ENCODE measurements at places on chromosomes 5 and 9.

DNA sequence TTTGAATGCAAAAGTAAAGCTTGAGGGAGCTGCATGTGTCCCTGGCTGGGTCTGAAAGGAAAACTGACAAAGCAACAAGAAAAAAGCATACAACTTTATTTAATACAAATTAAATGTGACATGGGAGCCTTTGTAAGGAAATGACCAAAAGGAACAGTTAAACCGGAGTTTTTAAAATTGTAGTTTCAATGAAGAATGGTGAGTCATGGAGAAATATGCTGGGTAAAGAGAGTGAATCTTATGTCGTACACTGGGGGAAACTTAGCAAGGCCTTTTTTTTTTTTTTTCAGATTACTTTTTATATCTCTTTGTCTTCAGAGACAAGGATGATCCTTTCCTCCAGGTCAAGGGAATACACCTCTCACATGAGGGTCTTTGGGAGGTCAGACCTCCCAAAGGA, 50.1 kb upstream of the FBXL17 start:
- DNase-seq: no peak

GRCh38 chr5:124922255-124922975, 176.0 kb upstream of the ZNF608 start:
- DNase-seq: no peak

- DNase-seq: no peak
Observed at GRCh38 chr5:136295914-136296313, 69.4 kb downstream of the TRPC7 start.

GRCh38 chr5:141732417-141732816, 50.4 kb upstream of the ARAP3 start:
- no peak for DNase-seq

- no peak for DNase-seq
Observed at GRCh38 chr9:87157366-87158031, 210.2 kb upstream of the GAS1 start.

GRCh38 chr5:32355686-32356085, 42.9 kb upstream of the MTMR12 start:
- DNase-seq: no peak

- DNase-seq: no peak
Observed at GRCh38 chr5:14167211-14167845, 24.2 kb downstream of the TRIO start.

GRCh38 chr9:119453980-119454379, 84.7 kb upstream of the BRINP1 start:
- no peak for DNase-seq

DNA sequence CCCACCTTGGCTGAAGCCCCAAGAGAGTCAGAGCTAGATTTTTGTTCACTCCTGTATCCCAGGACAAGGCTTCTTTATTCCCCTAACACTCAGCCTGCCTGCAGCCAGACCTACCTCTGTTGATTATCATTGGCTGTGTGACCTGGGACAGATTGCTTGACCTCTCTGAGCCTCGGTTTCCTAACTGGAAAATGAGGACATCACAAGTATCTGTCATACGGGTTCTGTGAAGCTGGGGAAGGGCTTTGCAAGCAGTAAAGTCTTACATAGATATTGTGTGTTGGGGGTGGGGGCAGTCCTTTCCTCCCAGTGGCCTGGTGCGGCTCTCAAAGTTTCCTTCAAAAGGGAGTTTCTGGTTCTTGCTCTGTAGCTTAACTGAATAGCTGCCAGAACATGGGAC, 2.5 kb upstream of the NEK6 start:
- no peak for DNase-seq

DNA sequence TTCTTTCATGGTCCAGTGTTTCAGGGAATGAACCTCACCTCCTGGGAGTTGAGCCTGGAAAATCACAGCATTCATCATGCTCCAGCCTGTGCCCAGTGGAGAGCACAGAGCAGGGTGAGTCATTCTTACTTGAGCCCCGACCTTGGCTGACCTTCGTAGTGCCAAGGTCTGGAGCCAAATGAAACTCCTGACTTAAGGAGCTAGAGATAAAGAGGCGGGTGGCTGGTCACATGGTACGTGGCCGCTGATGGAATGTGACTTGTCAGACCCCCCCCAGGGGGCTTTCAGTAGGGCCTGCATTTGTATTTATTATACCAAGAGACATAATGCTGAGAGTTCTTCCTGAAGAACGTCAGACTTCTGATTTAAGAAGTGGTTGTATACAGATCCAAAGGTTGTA, 15.0 kb upstream of the PIP5K1B start:
- DNase-seq: no peak

DNA sequence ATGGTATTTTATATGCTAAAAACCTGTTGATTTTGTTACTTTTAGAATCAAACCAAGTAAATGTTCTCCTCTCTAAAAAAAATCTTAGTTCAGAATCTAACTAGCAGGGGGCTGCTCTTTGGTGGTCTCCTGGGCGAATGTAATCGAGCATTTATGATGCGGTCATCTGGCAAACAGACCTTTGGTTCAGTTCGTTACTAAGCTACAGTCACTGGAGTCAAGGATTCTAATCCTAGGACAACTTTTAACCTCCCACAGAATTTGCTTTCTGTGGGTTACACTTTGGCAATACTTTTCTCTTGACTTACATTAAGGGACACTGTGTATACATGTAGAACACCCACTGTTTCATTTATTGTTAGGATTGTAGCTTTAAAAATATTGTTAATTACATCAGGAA, 26.3 kb upstream of the FREM1 start:
- no peak for DNase-seq

Data from left renal cortex interstitium (tissue), 4 donors.